ENCODE measurements at places on chromosomes 5 and 9. TPM values are rescaled to one million over a fixed set of nuclear protein-coding genes. Genes with fewer than 3 reads are reported as not detected.

PAEP gene
- total RNA-seq: not detected

CD274 gene
- total RNA-seq: 0.95 TPM

CHSY3 gene
- total RNA-seq: 9.3 TPM

DNA sequence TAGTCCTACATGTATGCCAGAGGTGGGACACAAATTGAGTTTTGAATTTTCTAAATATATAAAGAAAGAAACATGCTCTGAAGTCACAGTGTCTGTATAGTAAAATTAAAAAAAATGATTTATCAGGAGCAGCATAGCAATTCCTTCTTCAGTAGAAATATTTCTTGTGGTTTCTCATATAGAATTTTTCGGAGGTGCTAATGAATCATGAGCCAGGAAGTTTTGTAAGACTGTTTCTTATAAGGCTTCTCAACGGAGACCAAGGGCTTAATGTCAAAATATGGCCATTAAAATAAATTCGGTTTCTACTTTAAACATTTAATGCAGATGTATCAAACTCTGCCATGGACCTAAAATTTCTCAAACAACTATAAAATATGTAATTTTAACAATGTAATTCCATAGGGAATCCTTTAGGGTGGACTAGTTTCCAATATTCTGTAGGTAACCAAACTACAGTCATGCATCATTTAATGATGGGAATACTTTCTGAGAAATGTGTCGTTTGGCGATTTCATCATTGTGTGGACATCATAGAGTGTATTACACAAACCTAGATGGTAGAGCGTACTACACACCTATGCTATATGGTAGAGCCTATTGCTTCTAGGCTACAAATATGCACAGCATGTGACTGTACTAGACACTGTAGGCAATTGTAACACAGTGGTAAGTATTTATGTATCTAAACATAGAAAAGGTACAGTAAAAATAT is 66.3 kb downstream of the ANKRD55 start:
- no peak for DNase-seq

DNA sequence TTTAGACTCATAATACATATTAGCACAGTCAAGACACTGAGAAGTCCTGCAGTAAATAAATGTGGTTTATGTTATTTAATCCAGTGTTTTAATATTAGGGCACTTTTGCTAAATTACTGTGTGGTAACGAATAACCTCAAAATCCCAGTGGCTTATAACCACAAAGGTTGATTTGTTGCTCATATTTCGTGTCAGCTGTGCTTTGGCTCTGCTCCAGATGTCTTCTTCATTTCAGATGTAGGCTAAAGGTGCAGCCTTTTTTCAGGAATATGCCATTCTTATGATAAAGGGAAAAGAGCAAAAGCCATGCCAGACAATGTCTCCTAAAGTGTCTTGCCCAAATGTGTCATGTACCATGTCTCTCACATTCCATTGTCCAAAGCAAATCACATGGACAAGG is 144.8 kb downstream of the BRINP1 start:
- no peak for DNase-seq

DNA sequence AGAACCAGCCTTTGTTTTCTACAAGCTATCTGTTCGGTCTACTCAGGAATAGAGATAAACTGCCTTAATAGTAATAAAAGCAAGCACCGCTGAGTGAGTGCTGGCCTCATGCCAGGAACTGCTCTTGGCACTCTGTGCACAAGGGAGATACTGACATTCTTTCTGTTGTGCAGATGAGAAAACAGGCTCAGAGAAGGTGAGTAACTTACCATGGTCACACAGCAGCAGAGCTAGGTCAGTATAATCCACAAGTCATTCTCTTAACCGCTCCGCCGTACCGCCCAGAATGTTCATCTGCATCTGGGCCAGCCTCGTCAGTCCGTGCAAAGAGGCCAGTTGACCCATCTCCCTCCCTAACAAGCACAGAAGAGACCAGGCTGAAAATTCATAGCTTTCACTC is 27.4 kb downstream of the QRFP start:
- no peak for DNase-seq

PCDH12 gene
- not detected for total RNA-seq

GMCL2 gene
- not detected for total RNA-seq

TIMD4 gene
- total RNA-seq: not detected

- no peak for DNase-seq
Observed at GRCh38 chr5:13609504-13609903, 335.0 kb downstream of the DNAH5 start.

DNA sequence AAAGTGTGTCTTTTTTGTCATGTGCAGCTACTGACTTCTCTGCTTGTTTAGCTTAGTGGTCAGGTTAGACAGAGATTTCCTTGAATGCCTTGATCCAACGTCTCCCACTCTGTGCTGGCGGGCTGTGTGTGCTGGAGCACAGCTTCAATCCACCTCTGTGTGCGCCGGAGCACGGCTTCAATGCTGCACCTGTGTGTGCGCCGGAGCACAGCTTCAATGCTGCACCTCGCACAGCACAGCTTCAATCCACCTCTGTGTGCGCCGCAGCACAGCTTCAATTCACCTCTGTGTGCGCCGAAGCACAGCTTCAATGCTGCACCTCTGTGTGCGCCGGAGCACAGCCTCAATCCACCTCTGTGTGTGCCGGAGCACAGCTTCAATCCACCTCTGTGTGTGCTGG is 69.0 kb upstream of the PHYKPL start:
- no peak for DNase-seq

HMCN2 gene
- total RNA-seq: not detected

DNA sequence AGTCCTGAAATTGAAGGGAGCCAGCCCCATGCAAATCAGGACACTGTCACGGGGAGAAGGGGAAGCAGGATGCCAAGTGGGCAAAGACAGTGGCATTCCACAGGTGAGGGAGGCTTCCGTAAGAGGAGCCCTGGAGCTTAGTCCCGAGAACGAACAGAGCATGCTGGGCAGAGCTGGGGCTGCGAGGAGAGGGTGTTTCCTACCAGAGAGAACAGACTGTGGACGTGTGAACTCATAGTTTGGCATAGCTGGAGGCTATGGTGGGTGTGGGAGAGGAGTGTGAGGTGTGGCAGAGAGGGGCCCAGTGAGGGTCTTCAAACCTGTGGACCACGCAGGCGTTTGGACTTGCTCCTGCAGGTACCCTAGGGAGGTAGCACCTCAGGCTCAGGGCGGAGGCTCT is 102.8 kb upstream of the SMIM23 start:
- DNase-seq: no peak

ALDOB gene
- total RNA-seq: not detected

DNA sequence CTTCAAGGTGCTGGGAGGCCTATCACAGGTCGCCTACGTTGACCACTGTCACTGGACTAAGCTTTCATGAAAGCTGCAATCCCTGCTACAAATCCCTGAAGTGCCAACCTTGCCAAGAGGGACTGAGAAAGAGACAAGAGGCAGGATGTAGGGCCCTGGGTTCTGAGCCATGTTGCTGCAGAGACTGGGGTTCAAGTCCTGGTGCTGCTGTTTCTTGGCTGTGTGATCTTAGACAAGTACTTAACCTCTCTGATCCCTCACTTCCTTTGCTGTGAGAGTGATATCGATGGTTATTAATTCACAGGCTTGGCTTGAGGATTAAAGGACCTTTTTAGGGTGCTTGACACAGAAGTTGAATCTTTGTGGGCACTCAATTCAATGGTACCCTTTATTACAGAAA is 15.5 kb downstream of the CSF1R start:
- no peak for DNase-seq

UBE2QL1 gene
- total RNA-seq: 0.64 TPM

TMEM232 gene
- 0.66 TPM for total RNA-seq

ZNF366 gene
- not detected for total RNA-seq

STPG3 gene
- total RNA-seq: not detected

DNA sequence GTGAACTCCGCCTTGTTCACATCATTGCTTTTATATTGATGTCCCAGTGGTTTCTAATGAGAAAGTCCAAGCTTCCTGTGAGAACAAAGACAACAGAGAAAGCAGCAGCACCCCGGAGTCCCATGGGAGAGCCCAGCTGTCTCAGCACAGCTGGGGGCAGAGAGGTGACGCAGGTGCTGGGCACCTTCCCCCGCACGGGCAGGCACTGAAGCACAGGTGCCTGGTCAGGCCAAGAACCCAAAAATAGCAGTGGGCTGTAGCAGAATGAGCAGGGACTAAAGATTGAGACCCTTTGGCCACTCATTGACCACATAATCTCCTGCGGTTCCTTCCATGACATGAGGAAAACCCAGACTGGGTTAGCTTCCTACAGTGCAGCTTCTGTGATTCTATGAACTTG is 18.8 kb downstream of the SRD5A1 start:
- no peak for DNase-seq

DNA sequence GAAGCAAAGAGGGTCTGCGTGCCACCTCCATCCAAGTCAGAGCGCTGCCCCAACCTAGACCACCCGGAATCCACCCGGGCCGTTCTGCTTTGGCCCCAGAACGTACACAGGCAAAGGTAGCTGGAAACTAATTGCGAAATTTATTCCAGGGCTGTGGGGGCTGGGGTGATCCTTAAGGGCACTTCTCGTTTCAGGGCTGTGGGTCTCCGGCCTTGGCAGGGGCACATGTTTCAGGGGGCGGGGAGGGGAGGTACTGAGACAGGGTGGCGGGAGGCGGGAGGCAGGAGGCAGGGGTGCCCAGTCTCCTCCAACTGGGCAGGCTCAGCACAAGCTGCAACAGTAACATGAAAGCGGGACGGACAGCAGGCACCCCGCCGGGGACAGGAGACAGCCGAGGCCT is 26.1 kb downstream of the NR5A1 start:
- no peak for DNase-seq

SLC9A3 gene
- total RNA-seq: 2.3 TPM

- no peak for DNase-seq
Observed at GRCh38 chr5:67187006-67187715, 9.4 kb downstream of the CD180 start.

TMEM252 gene
- total RNA-seq: not detected

FBP2 gene
- 0.41 TPM for total RNA-seq

PCDH1 gene
- 1.2 TPM for total RNA-seq

DNA sequence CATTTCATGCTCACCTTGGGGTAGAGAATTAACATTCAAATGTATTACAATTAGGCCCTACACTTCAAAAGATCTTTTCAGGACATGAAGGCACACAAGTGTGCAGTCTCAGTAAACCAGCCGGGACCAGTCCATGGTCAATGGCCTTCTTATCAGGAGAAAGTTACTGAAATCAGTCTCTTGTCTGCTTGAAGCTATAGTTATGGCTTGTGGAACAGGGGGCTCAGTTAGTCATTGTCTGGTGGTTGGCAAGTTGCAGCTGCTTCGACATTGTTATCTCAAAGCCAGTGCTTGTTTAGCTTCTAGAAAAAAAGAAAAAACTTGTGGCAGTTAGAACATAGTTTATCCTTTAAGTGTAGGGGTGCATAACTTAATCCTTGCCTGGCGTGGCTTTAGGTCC is 213.1 kb upstream of the ACO1 start:
- no peak for DNase-seq
